SK-MEL-5 (cell line): ENCODE measurements at places on chromosomes 3 and 15.

DNA sequence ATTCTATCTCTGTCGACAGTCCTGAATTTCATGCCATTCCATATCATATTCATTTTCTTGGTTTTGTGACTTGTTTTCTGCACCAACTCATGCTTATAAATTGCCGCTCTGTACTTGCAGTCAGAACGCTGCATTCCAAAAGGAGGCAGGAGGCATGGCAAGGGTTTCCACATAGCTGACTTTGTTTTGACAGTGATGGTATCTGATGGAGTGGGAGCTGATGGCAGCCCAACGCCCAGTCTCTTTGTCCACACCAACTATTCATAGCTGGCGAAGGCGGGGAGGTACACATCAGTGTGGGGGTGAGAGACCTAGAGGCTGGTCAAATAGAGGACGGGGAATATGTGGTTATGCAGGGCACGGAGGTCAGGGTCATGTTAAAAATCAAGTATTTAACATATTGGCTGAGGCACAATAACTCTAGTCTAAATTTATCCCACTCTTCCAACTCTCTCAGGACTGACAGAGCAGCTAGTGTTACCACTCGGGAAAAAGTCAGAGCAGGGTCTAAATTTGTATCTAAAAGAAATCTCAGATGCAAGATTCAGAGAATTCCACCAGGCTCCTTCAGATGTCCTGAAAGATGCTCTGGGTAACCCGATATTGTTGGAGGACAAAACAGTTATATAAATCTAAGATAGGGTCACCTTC is 67.8 kb upstream of the ATP13A3 start:
- DNase-seq, result no peak

DNA sequence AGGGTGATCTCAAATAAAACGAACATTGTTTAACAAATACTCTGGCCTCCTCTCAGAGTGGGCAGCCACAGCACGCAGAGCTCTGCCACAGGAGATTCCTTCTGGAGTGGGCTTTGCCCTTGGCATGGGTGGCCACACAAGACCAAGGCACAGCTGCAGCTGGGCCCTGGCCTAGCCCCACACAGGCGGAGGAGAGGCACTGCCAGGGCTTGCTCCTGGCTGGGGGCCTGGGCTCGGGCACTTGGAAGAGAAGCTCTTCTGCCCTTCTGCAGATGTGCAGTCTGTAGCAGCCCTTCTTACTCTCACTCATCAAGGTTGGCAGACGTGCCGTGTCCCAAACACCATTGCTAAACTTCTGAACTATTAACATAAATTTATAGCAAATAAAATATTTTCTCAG is 67.2 kb downstream of the CRTC3 start:
- DNase-seq, result no peak

GRCh38 chr3:10817506-10817905 is 1.5 kb downstream of the SLC6A11 start:
- DNase-seq, result no peak

DNA sequence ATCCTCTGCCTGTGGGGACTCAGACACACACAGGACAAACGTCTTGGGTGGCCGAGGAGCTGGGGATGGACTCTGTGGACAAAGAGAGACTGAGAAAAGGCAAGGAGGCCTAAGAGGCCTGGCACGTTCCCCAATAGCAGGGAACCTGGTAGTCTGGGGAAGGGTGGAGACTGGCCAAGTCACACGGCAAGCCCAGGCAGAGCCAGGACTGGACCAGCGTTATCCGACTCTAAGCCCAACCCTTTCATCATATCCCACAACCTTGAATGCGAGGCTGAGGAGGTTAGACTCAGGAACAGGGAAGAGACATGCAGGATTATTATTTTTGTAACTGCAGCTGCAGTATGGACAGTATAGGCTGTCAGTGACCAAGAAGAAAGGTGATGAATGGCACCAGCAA is 53.4 kb downstream of the SLC6A11 start:
- DNase-seq, result no peak

- no peak for DNase-seq
These were observed 61.0 kb downstream of the TPRA1 start for GRCh38 chr3:127529346-127530188.

- no peak for DNase-seq
These were observed 44.7 kb downstream of the CEP70 start for GRCh38 chr3:138549179-138549977.

DNA sequence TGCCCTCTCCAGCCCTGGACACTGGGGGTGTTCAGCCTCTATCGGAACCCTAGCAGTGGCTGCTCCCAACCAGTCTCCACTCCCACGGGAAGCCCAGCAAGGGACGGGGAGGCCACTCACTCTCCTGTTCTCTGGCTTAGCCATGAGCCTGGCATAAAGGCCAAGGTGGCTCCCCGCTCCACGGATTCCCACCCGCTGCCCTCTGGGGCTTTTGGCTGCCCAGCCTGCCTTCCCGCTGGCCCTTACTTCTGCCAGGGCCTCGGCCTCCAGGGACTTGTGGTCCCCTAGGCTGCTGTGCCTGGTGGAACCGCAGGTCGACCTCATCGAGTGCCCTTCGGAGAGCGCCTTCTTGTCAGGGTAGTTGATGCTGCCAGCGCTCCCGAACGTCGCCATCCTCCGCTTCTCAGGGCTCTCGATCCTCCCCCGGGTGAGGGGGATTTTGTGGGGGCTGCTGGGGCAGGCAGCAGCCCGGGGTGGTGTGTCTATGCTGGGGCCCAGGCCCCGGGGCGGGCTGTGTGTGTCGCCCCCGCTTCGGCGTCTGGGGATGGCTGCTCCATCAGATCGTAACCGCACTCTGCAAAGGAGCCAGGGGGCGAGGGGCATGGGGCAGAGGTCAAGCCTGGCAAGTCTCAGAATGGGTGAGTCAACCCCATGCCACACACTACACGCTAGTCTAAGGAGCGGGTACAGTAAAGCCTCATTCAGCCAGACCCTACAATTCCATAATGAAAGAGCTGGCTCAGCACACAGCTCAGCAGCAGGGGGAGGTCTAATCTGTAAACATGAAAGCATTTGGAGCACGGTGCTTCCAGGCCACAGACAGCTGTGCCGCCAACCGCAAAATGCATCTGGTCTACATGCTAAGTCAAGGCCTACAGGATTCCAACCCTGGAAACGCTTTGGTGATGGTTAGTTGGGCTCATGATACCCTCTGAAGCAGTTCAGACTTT is 27.3 kb upstream of the RAD18 start:
- no peak for DNase-seq

DNA sequence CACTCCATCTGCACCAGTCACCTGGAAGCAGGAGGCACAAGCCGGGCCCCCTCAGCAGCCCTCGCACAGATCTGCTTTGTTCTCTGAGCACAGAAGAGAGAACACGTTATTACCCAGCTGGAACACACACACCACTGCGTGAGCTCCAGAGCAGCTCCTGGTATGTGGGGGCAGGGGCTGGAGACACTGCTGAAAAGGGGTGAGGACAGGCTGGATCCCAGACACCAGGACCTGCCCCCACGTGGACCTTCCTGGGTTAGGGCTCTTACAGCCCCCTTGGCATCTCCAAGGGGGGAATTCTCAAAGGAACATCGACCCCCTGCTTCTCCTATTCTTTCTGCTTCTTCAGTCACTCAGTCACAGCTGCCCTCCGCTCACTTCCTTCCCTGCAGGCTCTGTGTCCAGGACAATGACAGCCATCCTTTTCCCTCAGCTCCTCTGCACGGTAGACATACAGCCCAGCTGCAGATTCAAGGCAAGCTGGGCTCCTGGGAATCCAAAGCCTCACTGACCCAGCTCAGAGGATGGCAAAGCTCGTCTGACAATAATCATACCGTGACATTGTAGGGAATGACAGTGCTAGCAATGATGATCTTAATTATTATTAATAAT is 33.7 kb downstream of the PRR20G start:
- no peak for DNase-seq

GRCh38 chr3:103440539-103441203 is 1005.9 kb downstream of the ZPLD1 start:
- DNase-seq, result peak; percentile 42

- no peak for DNase-seq
These were observed 56.5 kb downstream of the SMAD3 start for GRCh38 chr15:67121644-67122605.

DNA sequence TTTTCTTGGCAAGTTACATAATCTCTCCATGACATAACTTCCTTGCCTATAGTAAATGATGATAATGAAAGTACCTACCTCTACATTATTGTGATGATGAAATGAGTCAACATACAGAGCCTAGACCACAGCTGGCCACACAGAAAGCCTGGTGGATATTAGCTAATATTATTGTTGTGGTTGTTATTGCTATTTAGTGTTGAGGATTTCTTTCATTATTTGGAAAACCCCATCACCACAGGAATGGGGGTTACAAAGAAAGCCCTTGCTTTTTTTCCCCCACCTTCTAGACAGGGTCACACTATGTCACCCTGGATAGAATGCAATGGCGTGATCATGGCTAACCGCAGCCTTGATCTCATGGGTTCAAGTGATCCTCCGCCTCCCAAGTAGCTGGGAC is 125.0 kb downstream of the PDZRN3 start:
- DNase-seq, result no peak

- no peak for DNase-seq
These were observed 70.5 kb upstream of the BOC start for GRCh38 chr3:113140876-113141275.

DNA sequence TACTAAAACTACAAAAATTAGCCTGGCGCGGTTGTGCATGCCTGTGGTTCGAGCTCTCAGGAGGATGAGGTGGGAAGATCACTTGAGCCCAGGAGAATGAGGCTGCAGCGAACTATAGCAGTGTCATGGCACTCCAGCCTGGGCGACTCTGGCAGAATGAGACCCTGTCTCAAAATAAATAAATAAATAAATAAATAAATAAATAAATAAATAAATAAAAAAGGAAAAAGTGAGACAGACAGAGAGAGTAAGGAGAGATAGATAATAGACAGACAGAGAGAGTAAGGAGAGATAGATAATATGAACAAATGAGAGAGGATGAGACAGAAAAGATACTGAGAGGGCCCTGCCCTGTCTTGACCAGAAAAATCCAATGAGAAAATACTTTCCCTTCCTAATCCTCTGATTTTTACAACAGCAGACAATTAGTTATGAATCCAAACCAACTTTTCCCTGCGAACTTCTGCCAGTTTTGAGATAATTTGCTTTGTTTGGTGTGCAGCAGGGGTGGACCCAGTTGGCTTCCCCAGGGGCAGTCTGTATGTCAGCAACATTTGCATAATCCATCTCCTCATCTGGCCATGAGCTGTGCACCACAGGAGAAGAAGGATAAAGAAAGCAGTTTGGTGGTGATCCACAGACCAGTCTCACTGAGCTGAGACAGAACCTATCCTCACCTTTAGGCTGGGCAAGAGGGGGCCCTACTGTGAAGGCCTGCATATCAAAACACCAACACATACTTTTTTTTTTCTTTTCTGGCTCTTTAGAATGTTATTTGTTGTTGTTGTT is 288.5 kb upstream of the WNT5A start:
- DNase-seq, result no peak

GRCh38 chr3:72536878-72537267 is 311.4 kb downstream of the SHQ1 start:
- no peak for DNase-seq

DNA sequence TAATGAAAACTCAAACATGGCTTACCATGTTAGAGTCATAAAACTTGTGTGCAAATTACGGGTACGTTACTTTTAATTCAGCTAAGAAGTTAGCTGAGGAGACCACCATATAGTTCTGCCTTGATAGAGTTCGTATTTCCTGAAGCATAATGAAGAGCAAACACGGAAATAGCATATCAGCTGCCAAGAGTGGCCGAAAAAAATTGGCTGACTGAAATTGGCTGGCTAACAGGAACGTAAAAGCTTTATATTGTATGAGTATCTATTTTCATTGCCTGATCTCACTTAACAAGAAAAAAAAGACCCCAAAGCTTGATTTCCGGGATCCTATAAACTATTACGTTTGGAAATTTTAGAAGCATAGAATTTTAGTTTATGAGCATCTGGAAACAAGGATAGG is 1222.9 kb downstream of the ZPLD1 start:
- DNase-seq, result no peak

- DNase-seq, result no peak
These were observed 18.6 kb downstream of the ZIC1 start for GRCh38 chr3:147427746-147428145.

DNA sequence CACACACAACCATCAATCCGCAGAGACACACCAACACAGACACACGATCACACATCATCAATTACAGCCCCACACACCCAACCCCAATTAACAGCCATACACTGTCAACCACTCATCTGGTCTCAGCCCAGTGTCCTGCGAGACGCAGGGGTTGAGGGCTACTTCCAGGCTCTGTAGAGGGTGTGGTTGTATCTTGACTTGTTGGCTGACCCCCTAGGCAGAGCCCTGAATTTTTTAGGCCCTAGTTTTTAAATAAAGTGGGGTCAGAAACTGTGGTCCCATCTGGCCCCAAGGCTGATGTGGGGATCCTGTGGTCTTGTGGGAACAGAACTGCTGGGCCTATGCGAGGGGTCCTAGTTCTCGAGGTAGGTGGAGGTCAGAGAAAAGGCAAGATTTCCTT is 9.2 kb downstream of the VILL start:
- no peak for DNase-seq

DNA sequence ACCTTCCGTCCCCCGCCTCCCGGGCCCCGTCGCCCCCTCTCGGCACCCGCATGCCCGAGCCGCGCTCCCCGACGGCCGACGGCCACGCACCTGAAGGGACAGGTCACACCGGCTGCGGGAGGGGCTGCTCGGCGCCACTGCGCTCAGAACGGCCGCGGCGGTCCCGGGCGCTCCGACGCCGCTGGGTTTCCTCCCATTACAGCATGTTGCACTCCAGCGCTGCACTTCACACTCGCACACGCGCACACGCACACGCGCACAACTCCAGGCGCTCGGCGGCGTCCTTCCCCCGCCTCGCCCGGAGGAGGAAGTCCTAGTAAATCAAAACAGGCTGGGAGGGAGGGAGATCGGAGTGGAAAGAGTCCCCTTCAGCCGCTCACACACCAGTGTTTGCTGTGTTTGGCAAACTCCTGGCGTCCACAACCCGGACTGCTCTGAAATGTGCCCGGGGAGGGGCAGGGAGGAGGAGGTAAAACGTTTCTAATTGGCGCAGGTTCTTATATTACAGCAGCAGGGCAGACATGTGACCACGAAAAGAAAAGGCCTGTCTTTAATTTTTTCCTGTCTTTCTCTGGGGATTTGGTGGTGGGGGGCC is 76.7 kb upstream of the VGLL4 start:
- DNase-seq, result peak; percentile 74

- DNase-seq, result no peak
These were observed 23.7 kb downstream of the PDZRN3 start for GRCh38 chr3:73601011-73601410.

DNA sequence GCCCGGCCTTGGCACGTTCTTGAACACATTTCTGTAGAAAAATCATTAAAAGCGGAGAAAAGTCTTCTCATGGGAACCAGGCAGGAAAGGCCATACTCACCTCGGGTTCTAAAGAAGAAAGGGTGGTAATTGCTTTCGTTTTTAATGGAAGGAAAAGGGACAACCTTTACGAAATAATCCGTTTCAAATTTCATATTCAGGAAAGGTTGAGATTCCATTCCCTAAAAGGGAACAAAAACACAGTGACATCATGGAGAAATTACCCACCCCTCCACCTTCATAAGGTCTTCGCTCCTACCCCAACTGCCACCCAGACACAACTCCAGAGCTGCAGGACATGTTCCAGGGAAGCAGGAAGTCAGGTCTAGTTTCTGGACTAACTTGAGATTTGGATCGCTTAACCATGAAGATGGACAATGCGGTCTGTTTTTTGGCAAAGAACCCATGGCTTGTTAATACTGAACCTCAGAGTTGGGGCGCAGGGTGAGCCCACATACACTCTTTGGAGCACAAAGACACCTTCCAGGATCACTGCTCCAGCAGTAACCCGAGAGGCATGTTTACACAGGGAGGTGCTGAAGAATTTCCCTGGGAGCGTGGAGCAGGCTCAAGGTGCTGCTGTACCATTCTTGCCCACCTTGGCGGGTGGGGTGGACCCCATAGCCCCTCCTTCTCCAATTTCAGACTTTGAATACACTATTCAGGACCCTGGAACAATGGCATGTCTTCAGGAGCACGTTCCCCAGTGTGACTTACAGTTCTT is 49.2 kb downstream of the SPATA12 start:
- no peak for DNase-seq
